CD4-positive, alpha-beta T cell treated with Interleukin-12 subunit alpha and Interleukin-12 subunit beta, for 1 hour (primary cell): ENCODE measurements at places on chromosomes 3 and 15.
A peak's percentile ranks its signal among the peaks of the same experiment; 100 is the strongest.

- peak; percentile 36 for DNase-seq
Measured at GRCh38 chr15:34436126-34436955, 1.3 kb downstream of the GOLGA8A start.

DNA sequence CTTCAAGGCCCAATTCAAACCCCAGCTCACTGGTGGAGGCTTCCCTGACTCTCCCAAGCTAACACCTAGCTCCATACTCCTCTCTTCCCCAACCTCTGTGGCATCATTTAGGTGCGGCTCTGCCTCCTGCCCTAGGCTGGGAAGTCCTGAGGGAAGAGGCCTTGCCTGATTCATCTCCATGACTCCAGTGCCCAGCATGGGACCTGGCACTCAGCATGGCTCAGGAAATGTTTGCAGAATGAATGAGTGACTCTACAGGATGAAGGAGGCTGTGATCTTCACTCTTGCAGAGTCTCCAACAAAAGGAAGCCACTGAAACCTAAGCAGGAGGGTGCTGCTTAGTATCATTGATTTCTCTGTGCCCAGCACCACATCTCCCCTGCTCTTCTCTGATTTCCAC, 34.5 kb upstream of the INSYN1 start:
- DNase-seq = no peak

DNA sequence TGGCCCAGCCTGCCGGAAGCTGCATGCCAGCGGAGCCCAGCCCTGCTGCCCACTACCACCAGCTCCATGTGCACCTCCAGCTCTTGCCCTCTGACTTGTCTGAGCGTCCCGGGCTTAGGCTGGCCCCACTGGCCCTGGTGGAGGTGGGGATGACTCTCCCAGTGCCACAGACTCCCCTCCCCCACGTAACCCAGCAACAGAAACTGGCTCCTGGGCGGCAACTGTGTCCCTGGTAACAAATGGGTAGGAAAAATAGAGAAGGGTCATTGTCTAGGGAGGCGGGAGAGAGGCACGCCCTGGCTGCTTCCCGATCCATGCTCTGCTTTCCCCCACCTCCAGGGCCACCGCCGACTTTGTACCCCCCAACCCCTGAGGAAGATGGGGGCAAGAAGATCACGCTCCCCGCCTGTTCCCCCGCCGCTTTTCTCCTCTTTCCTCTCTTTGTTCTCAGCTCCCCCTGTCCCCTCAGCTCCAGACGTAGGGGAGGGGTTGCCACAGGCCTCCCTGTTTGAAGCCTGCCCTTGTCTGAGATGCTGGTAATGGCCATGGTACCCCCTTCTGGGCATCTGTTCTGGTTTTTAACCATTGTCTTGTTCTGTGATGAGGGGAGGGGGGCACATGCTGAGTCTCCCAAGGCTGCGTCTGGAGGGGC, 10.8 kb upstream of the SEMA3B start:
- no peak for DNase-seq

- DNase-seq = no peak
Measured at GRCh38 chr3:13083898-13084297, 10.7 kb upstream of the IQSEC1 start.

GRCh38 chr15:63172851-63173451, 15.7 kb upstream of the RPS27L start:
- DNase-seq = no peak

- DNase-seq = no peak
Measured at GRCh38 chr3:88101142-88101541, 42.1 kb downstream of the ZNF654 start.

DNA sequence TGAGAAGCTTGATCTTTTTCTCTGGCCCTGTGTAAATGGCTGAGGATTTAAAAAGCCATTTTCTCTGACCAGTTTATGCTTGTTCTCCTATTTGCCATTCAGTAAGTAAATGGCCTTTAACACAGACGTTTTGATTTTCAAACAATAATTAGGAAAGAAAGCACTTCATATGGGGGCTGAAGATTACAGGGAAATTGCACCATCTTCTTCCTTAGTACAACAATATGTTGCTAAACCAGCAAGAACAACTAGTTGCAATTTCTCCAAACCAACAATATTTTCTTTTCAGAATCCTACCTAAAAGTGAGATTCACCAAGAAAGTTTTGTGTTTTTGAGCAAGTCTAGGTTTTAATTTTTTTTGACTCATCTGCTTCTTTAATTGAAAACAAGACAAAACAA, 80.5 kb upstream of the CCNL1 start:
- DNase-seq = no peak

GRCh38 chr3:42729404-42730145, 27.0 kb upstream of the HHATL start:
- DNase-seq = no peak

GRCh38 chr15:57647791-57648130, 56.1 kb downstream of the MYZAP start:
- no peak for DNase-seq

DNA sequence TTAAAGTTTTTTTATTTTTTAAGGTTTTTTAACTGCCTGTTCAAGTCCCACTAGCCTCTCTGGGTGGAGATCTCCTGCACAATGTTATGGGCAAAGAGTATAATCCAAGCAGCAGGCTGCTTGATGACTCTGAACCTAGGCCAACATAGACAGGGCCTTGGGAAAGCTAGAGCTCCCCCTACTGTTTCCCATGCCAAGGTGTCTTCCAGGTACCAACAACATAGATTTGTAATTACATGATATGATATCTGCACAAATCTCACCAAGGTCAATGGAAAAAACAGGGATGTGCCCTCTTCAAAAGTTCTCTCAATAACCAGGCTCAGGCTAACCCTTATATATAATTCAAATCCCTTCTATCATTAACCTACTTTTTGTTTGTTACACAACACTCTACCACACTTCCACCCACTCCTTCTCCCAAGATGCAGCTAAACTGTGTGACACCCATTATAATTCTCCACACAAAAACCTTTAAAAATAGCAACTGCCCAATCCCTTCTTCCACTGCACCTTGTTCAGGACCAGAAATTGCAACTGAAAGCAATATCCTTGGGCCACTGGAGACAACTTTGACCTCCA, 43.8 kb downstream of the RBM15B start:
- peak; percentile 65 for DNase-seq

GRCh38 chr3:37762286-37762685, 99.4 kb upstream of the CTDSPL start:
- DNase-seq = no peak

DNA sequence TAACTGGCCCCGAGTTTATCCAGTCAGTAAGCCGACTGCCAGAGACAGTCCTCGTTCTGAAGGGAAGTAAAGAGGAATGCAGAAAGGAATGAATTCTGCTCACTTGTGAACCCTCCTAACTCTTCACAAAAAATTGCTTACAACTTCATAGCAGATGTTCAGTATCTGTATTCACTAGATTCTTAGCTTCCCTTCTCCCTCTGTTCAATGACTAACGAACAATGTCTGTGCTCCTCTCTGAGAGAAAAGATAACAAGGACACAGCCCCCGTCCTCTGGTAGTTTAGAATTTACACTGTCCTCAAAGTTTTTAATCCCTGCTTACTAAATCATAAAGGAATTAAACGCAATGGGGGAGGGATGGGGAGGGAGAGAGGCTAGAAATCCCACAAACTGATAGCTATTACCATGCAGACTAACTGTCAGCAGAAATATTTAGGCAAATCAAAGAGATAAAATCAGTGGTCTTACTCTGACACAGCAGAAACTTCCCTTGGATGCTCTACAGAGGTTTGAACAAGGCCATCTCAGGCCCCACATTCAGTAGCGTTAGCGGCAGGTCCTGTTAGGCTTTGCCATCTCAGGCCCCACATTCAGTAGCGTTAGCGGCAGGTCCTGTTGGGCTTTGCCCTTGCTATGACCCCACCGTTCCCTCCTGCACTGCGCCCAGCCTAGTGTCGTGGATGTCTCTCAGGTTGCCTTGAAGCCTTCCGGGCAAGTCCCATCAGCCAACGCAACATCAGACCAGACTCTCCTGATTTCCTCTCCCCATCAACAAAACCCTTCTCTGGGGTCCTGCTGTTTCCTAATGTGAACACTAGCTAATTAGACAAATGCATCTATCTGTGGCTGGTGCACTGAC, 23.4 kb downstream of the NRROS start:
- no peak for DNase-seq

DNA sequence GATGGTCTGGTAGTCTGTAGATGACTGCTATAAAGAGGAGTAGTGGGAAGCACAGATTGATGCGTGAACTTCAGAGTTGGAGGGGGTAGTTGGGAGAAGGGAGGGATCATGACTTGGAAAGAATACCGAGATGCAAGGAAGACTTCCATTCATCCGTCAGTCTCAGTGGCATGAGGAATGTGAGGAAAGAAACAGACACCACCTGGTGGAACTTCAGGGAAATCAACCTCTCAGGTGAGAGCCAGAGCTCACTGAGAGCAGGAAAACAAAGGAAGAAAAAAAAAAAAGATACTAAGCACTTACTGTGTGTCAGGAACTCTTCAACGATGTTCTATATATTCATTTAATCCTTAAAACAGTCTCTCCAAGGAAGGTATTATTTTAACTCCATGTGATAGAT, 172.4 kb downstream of the OXSM start:
- no peak for DNase-seq

GRCh38 chr3:58004973-58005372, 3.2 kb upstream of the FLNB start:
- DNase-seq = no peak

DNA sequence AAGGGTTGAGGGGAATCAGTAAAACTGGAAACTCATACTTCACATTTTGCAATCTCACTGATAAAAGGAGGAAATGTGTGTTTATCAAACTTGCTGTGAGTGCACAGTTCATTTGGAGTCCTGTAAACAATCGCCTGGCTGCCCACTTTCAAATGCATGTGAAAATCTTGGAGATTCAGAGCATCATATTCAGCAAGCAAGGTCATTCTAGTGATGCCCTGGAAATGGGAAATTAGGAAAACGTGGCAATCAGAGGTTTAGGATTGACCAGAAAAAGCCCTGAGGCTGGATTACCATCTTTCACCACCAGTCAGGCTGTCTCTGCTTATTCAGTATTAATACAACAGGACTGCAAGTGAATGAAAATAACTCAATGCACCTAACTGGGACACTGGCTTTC, 23.9 kb downstream of the DPH6 start:
- DNase-seq = no peak

GRCh38 chr3:106157411-106157810, 288.6 kb upstream of the CBLB start:
- no peak for DNase-seq

- peak; percentile 6 for DNase-seq
Measured at GRCh38 chr3:81581966-81582599, 179.4 kb downstream of the GBE1 start.

- no peak for DNase-seq
Measured at GRCh38 chr3:40843851-40844548, 319.2 kb downstream of the ZNF621 start.
